ENCODE measurements at places on chromosomes 5 and 9.

GRCh38 chr9:72205513-72205912, 56.3 kb downstream of the GDA start:
- DNase-seq, result no peak

- no peak for DNase-seq
Observed at GRCh38 chr5:6328173-6328572, 50.2 kb downstream of the MED10 start.

GRCh38 chr9:23526806-23527205, 299.2 kb downstream of the ELAVL2 start:
- no peak for DNase-seq

DNA sequence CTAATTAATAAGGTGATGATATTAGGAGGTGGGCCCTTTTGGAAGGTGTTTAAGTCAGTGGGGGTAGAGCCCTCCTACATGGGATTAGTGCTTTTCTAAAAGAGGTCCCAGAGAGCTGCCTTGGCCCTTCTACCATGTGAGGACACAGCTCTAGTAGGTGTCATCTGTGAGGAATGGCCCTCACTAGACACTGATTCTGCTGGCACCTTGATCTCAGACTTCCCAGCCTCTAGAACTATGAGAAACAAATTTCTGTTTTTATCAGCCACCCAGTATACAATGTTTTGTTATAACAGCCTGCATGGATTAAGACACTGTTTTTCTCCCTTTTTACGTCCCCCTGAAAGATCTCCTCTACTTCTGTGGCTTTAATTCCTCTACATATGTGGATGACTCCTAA, 31.6 kb downstream of the ACER2 start:
- no peak for DNase-seq

- no peak for DNase-seq
Observed at GRCh38 chr5:1378866-1379659, 34.2 kb upstream of the CLPTM1L start.

DNA sequence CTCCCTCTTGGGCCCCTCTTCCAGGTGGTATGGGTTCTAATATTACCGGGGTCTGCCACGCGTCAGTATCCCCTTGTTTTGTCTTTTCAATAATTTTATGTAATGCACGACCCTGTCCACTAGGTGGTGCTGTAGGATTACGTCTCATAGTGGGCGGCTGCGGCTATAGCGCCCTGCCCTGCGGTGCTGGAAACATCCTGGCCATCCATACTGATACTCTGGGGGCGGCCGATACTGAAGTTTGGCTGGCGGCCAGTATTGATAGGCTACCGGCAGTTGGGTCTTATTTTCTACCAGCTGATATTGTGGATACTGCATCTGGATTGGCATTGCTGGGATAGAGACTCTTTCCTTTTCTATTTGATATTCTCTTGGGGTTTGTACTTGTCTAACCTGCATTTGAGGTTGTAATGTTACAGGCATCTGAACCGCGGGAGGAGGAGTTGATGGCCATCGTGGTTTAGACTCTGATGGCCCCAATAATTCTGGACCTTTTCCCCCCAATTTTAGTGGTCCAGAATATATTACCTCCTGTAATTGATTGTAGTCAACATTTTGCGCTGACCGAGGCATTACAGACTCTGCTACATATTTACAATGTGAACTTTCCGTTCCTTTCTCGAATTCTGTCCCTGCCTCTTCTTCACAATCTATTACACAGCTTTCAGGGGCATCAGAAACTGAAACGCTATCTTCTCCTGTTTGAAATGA, 3.3 kb upstream of the TMEM141 start:
- DNase-seq, result no peak

DNA sequence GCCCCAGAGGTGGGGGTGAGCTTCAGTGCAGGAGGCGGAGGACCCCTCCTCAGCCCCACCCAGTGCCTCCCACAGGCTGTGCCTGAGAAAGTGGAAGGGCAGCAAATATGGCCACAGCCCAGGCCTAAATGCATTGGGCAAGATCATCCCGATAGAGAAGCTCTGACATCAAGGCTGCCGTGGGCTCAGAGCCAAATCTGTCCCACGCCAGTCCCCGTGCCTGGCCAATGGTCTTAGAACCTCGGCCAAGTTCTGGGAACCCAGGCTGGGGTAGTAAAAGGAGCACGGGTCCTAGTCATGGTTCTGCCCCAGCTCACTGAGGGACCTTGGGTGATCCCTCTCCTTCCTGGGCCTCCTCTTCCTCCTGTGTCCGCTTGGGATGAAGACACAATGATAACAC, 27.7 kb upstream of the TNIP1 start:
- DNase-seq, result no peak
